ENCODE measurements at places on chromosomes 1 and 21.

GRCh38 chr1:150622303-150622975 is 7.0 kb downstream of the ENSA start:
- no peak for DNase-seq

GRCh38 chr1:201229095-201229494 is 38.5 kb downstream of the IGFN1 start:
- DNase-seq, result no peak

GRCh38 chr1:45824607-45825006 is 21.2 kb downstream of the MAST2 start:
- DNase-seq, result no peak

DNA sequence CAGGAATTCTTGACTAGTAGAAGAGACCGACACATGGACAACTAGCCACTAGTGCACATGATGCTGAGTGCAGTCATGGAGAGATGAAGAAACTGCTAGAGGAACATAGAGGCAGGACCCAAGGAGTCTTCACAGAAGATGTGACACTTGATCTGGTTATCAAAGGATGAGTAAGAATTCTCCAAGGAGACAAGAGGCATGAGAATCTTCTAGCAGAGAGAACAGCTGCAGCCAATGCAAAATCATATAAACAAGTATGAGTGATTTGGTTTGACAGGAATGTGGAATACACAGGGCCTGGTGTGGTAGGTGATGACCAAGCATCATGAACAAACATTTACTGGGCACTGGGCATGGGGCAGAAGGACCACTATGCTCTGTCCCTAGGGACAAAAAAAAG is 140.9 kb upstream of the CTTNBP2NL start:
- DNase-seq, result no peak

DNA sequence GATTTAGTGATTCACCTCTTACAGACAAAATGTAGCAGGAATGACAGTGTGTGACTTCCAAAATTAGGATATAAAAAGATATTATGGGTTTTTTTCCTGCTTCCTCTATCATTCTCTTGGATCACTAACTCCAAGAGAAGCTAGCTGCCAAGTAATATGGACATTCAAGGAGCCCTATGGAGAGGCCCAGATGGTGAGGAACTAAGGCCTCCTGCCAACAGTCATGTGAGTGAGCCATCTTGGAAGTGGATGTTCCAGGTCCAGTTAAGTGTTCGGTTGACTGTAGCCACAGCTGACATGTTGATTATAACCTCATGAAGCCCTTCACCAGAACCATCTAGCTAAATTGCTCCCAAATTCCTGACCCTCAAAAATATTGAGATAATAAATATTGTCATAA is 38.8 kb downstream of the CD160 start:
- no peak for DNase-seq

DNA sequence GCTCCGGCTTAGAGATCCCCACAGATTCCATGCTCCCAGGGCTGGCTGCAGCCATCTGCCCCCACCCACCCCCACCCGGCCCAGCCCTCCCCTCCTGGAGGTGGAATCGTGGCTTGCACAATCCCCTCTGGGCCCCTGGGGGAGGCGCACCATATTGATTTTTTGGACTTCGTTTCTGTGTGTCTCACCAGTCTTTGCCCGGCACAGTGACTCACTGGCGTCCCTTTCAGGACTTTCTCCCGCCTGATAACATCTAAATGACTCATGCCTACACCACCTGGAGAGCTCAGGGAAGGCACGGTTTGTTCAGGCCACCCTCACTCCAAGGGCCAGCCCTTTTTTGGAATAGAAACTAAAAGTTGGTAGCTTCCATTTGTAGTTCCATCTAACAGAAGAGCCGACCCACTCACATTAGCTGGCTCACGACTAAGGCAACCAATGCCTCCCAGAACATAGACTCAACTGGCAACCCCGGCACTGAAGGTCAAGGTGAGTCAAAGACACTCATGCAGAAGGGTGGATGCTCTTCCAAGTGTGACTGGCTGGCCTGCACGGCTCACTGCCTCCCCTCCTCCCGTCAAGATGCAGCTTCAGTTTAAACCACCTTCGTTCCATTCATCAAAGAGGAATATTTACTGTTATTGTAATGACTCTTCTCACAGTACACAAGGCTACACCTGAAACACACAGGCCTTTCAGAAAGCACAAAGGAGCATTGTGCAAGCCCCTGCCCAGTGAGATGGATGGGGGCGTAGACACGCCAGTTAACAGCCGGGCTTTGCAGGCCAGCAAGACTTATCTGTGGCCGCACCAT is 18.1 kb upstream of the ETS2 start:
- no peak for DNase-seq

GRCh38 chr1:40310129-40310461 is 7.0 kb downstream of the COL9A2 start:
- DNase-seq, result no peak

- no peak for DNase-seq
Observed at GRCh38 chr1:10033359-10033845, 644 bp downstream of the UBE4B start.

DNA sequence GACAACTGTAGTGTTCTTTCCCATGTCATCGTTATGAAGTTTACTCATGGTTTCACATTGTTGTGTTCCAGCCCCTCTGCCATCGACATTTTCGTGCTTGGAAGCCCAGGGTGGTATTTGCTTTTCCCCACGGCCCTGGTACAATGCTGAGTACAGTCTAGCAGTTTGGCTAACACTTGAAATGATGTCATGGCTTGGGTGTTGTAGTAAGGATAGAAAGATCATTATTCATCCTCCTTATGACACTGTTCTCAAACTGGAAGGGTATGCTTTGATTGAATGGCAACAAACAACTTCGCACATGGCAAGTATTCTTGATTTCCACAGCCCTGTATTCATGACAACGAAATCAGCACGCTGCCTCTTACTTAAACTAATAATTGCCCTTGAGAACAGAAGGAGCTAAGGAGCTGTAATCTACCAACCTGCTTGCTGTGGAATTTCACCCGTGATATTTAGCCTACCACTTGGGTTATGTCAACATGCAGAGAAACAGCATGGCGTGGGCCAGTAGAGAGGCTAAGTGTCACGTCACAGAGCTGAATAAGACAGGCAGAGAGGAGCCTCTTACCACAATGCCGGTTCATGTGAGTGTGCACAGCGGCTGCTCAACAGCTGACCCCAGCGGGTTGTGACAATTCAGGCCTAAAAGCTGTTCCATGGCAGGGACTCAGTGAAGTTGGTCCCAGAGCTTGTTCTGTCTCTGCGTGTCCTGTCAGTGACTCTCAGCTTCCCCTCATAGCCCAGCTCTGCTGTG is 73.9 kb downstream of the KCNJ6 start:
- DNase-seq, result no peak

Data from stimulated activated CD4-positive, alpha-beta T cell treated with anti-CD3 and anti-CD28 coated beads, Interleukin-1b, Interleukin-23, amount 100 ng/mL, for 1 hour (primary cell).